GM13977 (cell line): ENCODE measurements at places on chromosomes 5 and 9.
A peak's percentile ranks its signal among the peaks of the same experiment; 100 is the strongest.

DNA sequence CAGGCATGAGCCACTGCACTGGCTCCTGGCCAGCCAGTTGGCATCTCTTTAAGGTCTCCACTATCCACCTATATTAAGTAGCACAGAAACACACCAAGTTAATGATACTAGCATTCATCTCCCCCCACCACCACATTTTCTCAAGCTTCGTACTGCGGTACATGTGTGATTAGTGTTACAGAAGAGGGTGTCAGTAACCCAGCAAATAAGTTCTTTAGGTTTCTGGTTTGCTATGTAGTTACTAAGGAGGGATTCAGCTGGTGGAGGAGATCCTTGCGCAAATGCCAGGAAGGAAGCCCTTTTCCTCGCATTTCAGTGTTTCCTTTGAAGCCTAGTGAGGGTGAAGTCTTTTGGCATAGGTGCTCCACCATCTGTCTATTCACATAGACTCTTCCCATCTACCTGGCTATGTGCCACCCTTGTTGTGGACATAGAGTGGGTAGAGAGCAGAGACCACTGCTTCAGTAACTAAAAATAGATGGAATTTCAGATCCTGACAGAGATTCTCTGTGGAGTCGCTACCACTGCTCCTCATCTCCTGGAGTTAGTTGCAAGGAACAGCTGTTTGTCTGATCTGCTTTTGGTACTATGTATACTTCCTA is 16.7 kb downstream of the UBE2D2 start:
- DNase-seq: no peak

DNA sequence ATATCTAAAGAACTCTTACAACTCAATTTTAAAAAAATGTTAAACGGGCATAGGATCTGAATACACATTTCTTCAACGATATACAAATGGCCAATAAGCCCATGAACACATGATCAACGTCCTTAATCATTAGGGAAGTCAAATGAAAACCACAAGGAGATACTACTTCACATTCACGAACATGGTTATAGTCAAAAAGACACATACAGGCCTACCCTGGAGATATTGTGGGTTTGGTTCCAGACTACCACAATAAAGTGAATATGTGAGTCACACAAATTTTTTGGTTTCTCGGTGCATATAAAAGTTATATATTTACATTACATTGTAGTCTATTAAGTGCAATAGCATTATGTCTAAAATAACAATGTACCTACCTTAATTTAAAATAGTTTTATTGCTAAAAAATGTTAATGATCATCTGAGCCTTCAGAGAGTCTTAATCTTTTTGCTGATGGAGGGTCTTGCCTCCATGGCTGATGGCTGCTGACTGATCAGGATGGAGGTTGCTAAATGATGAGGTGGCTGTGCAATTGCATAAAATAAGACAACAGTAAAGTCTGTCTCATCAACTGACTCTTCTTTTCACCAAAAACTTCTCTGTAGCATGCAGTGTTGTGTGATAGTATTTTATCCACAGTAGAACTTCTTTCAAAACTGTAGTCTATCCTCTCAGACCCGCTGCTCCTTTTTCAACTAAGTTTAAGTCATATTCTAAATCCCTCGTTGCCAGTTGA is 15.1 kb downstream of the AK3 start:
- no peak for DNase-seq

DNA sequence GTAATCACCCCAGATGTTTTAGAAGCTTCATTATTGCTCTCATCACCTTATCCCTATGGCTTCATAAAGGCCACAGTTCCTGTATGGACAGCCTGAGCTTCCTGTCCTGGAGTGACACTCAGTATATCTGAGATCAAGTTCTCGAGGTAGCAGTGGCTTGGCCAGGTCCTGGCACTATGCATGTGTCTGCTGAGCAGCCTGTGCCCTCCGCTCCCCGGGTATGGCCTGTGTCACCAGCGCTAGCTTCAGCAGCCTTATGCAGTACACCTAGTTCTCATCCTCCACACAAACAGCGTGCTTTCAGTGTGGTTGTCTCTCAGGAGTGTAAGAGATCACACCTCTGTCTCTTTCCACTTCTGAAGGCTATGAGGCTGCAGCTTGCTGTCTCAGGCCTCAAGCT is 514.7 kb downstream of the DIRAS2 start:
- DNase-seq: no peak

- DNase-seq: no peak
Observed at GRCh38 chr9:106596984-106597383, 266.0 kb upstream of the ZNF462 start.

DNA sequence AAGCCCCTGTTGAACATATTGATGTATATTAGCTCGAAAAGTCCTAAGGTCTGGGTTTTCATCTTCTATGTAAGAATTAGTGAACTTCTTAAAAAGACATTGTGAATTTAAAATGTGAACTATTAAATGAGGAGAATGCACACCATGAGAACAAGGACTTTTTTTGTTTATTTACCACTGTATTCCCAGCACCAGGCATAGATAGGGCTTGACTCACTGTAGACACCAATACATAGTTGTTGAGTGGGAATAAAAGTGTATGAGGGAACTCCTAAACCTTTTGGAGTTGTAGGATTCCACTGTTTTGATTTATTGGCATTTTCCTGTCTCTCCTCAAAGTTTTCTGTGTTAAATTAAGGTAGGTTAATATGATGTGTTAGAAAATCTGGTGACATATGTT is 40.3 kb downstream of the NNT start:
- no peak for DNase-seq

GRCh38 chr9:113293285-113293878 is 9.8 kb downstream of the RNF183 start:
- no peak for DNase-seq

- DNase-seq: peak; percentile 59
Observed at GRCh38 chr5:103258957-103259704, 568 bp downstream of the MACIR start.

- no peak for DNase-seq
Observed at GRCh38 chr5:82365026-82365425, 86.9 kb upstream of the RPS23 start.

DNA sequence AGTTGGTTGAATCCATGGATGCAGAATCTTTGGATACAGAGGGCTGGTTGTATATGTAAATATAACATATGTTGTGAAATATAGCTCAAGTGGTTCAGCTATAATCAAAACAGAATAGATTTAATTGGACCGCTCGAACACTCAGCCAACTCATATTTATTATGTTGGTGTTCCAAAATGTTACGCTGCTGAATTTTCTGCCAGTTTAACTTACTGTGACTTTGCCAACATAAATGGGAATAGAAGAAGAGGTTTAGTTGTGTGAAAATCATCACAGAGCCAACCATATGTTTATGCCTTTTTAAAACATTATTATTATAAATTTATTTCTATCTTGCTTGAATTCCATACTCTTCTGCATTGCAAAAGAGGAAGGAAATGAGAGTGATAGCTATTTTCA is 178.2 kb upstream of the FBXL7 start:
- no peak for DNase-seq

GRCh38 chr5:174793684-174794328 is 69.4 kb downstream of the MSX2 start:
- peak; percentile 75 for DNase-seq

- peak; percentile 67 for DNase-seq
Observed at GRCh38 chr9:134641173-134641989, at the start of gene COL5A1. Gene COL5A1 (plus strand): TSS chr9:134641803. CDS start chr9:134642188, 385 bp downstream.

- no peak for DNase-seq
Observed at GRCh38 chr5:180787711-180788431, 14.7 kb downstream of the MGAT1 start.

- peak; percentile 29 for DNase-seq
Observed at GRCh38 chr5:218457-219291, 554 bp downstream of the SDHA start.

DNA sequence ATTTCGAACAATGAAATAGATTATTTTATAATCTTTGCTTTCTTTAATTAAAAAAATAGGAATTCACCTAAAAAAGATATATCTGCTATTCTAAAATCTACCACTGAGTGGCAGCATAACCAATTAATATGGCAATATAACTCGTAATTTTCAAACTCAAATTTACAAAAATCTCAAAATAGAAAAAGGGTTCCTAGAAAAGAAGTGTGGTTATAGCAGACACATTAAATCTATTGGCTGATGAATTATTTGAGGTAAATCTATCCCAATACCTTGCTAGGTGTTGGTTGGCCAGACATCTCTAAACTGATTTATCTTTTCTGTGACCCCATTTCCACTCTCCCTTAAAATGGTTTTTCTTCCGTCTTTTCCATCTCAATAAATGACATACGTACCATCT is 30.2 kb upstream of the NRG2 start:
- peak; percentile 18 for DNase-seq

- no peak for DNase-seq
Observed at GRCh38 chr9:121122246-121123032, 47.7 kb downstream of the CNTRL start.

GRCh38 chr9:83322438-83322837 is 215.8 kb downstream of the FRMD3 start:
- DNase-seq: no peak
